Progenitor cell of endocrine pancreas (in vitro differentiated cells): ENCODE measurements at places on chromosomes 12 and 14. TPM values are rescaled to one million over a fixed set of nuclear protein-coding genes. Genes with fewer than 3 reads are reported as not detected.

The ZDHHC22 gene
- total RNA-seq: 0.13 and 0.14 TPM in 2 replicates

The LAG3 gene
- 2.2 and 2.5 TPM in 2 replicates for total RNA-seq

The SLC5A8 gene
- 0.12 TPM in 1 of 2 replicates, not detected in the other for total RNA-seq

The CLEC1B gene
- total RNA-seq: not detected in 2 replicates

The DPF3 gene
- total RNA-seq: 2.2 and 3.0 TPM in 2 replicates
